NCI-H187 (cell line): ENCODE measurements at places on chromosomes 11 and 22.
A peak's percentile ranks its signal among the peaks of the same experiment; 100 is the strongest.

GRCh38 chr11:85822814-85823213 lies 11.9 kb upstream of the SYTL2 start:
- no peak for DNase-seq

DNA sequence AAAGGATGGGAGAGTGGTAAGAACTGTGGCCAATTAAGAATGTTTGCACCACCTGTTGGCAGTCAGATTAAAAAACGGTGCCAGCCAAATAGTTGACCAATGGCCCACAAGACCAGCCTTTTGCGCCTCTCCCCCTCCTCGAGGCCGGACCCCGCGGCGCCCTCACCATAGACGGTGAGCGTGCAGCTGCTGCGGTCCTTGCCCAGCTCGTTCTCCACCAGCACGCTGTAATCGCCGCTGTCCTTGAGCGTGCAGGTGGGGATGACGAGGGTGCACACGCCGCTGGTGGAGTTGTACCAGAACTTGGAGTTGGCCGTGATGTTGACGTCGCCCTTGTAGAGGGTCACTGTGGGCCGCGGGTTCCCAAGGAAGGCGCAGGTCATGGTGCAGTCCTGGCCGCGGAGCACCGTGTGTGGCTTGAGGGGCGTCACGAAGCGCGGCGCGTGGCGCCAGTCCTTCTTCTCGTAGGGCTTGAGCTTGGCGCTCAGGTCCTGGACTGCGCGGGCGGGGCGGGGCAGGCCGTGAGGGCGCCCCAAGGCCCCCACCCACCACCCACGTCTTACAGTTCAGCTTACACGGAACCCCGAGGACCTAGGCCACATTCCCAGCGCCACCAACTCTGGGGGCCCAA lies 7.2 kb downstream of the TMEM86A start:
- DNase-seq = no peak

GRCh38 chr11:87926250-87926970 lies 248.8 kb downstream of the RAB38 start:
- no peak for DNase-seq

GRCh38 chr11:92286709-92287108 lies 62.1 kb downstream of the FAT3 start:
- DNase-seq = no peak

DNA sequence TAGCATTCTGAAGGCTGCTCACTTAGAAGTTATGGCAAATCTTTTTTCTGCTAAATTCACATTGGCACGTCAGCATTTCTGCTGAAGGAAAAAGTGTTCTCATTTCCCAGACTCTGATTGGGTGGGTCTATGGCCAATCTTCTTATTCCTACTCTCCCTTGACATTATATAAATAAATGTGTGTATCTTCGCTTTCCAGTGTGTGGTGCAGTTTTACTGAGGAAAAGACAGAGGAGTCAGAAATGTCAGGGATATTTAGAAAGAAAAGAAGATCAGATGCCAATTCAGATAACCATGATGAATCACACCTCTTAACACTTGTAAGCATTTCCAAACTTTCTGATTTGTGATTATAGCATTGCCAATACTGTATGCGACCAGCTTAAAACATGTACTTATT lies 3.2 kb upstream of the BDNF start:
- DNase-seq = no peak

DNA sequence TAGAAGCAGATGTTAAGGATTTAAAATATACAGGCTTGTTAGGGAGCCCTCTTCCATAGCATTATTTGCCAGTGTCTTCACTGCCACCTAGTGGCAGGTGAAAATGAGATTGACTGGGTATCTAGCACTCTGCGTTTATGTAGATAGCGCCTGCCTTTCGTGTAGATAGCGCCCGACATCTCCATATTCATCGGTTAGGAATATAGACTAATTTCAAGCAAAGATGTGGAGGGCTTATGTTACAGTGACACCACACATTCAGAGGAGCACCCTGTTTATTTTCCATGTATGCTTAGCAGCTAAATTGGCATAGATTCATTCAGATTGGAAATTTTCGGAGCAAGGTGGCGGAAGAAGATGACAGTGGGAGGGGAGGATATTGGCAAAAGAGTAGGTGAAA lies 72.0 kb downstream of the SLC5A12 start:
- DNase-seq = peak; percentile 56

GRCh38 chr11:1296287-1296686 lies 13.1 kb downstream of the TOLLIP start:
- no peak for DNase-seq

DNA sequence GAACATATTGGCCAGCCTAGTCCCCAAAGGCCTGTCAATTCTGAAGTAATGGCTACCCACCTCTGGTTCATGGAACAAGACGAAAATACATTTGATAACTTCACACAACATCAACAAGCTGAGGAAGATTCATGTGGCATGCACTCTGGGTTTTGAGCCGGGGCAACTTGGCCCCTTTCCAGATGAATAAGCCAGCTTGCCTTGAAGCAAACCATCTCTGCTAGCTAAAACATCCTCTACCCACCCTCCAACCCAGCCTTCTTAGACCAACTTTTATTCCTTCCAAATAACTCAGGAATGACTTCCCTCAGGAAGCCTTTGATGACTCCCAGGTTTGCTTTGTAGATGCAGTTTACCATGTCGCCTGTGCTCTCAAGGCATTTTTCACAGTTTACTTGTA lies 94.4 kb downstream of the SLC1A2 start:
- DNase-seq = no peak

DNA sequence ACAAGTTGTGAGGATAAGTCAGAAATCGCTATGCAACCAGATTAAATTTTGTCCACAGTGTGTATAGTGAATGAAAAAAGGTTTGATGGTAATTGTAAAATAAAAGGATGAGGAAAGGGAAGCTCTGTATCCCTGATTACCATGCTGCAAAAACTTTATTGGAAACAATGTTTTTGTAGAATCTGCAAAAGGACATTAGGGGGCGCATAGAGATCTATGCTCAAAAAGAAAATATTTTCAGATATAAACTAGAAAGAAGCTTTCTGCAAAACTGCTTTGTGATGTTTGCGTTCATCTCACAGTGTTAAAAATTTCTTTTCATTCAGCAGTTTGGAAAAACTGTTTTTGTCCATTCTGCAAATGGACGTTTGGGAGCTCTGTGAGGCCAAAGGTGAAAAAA lies 390.5 kb downstream of the OR4C45 start:
- DNase-seq = no peak

- DNase-seq = no peak
These were observed 131.1 kb downstream of the LDLRAD3 start for GRCh38 chr11:36074941-36075431.

GRCh38 chr11:67392183-67392715 lies 463 bp downstream of the RAD9A start:
- DNase-seq = no peak

DNA sequence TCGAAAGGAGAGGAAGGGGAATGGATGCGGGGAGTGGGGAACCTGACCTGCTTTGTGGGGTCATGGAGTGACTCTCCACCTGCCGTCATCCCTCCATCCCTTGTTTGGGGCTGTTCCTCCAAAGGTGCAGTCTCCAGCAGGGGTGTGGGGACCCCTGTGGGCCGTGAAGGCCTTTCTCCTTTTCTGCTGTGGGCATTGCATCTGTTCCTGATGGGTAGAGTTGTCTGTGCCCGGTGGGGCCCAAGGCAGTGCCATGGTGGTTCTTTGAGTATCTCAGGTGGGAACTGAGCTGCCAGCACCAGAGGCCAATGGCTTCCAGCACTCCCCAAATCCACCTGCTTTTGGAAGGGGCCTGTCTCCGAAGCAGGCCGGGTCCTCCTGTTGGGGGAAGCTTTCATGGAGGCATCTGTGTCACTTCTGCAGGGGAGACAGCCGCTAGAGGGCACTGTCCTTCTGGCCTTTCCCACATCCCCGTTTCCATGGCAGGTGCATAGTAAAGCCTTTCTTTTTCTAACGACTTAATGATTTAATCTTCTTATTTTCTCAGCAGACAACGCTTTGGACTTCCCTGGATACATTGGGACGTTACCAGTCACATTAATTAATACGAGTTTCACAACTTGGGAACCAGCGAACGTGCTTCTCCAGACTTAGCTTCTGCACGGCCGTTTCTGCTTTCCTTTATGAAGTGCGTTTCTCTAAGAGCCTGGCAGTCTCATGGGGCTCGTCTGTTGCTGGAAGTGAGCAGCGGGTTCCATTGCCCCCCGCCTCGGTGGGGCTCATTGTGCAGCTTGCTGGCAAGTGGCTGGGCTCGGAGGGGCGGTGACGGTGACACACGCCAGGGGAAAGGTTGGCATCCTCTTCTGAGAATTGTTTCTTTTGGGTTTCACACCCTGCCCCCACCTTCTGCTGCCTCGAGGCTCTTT lies 57.1 kb downstream of the PARVB start:
- peak; percentile 46 for DNase-seq

DNA sequence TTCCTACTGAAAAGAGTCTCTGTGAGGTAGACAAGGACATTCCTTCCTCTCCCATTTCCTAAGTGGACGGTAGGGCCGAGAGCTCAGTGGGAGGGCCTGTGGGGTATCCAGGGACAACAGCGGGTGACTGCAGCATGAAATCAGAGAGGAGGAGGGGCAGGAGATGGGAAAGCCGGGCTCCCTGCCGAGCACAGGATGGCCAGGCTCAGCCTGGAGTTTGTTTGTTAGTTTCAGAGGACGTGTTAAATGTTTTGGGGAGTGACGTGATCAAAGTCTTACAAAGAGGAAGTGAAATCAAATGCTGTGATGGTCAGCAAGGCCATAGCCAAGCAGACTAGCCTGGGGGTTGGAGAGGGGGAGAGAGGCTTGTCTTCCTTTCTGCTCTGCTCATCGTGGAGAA lies 152.7 kb downstream of the ADAMTS15 start:
- DNase-seq = no peak

- DNase-seq = no peak
These were observed 38.2 kb downstream of the ATXN10 start for GRCh38 chr22:45709866-45710265.

GRCh38 chr11:134499990-134500389 lies 87.9 kb upstream of the B3GAT1 start:
- DNase-seq = no peak

DNA sequence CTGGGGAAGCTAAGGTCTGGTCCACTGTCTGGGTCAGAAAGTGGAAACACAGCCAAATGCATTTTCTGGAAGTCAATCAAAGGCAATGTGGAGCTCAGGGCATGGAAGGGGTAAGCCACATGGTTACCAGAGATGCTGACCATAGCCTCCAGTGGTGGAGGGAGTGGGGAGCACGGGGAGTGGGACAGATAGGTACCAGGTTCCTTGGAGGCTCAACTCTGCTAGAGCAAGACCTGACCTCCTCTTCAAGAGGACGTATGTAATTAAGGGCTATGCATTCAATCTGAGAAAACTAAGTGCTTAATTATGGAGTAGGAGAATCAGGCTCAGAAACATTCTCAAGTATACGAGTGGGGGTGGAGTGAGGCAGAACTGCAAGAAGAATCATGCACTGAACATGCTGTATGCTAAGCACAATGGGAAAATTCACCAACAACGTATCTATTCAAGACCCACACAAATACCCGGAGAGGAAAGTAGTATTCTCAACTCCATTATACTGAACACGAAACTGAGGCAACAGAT lies 65.2 kb upstream of the PHOX2A start:
- DNase-seq = no peak

- no peak for DNase-seq
These were observed 48.2 kb downstream of the NECTIN1 start for GRCh38 chr11:119680541-119681360.

DNA sequence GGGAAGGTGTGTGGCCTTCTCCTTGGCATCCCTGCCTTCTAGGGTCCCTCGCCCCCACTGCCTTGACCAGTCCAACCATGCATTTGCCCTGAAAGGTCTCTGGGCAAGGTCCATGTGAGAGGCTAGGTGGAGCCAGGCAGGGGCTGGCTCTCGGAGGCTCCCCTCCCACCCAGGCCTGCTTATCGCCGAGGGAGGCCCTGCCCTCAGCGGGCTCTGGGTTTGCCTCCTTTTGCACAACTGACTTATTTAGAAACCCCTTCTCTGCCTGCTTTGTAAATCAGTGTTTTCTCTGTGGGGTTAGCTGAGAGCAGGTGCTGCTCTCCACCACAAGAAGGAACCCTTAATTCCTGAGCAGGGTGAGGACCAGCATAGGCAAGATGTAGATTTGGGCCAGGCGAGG lies 47.7 kb downstream of the CD82 start:
- no peak for DNase-seq

DNA sequence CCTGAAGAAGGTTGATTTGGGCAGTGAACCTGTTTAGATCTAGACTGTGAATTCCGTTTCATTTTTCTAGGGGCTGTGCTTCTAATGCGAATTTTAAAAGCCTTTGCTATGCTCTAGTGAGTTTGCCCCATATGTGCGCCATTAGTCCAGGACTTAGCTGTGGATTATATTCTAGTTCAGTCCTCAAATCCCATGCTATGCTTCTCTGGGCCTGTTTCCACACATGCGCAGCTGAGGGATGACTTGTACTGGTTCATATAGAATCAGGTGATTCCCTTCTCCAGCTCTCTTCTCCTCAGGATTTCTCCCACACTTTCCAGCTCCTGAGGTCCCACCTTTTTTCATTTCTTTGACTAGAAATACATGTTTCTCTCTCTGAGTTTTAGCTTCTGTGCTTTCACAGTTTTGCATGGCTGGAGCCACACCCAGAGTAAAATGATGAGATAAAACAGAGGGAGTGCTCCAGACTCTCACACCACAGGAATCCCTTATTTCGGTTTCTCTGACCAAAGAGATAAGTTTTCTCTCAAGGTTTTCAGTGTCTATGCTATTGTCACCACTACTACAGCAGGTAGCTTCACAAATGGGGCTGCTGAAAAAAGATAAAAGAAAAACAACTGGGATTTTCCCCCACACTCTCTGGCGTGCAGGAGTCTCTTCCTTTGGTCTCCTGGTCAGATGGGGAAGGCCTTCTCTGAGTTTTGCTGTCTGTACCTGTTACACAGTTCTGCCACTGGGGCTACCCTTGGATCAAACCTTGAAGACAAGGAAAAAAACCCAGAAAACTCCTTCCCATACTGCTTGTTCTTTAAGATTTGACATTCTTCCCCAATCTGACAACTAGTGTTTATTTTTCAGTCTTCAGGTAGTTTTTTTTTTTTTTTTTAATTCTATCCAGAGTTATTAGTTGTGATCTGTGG lies 96.2 kb upstream of the TEAD1 start:
- DNase-seq = no peak

GRCh38 chr11:87007963-87008362 lies 29.8 kb upstream of the TMEM135 start:
- DNase-seq = no peak

GRCh38 chr11:64232182-64232966 lies 2.0 kb upstream of the VEGFB start:
- DNase-seq = no peak

GRCh38 chr11:47437746-47438418 lies 11.1 kb downstream of the RAPSN start:
- no peak for DNase-seq

DNA sequence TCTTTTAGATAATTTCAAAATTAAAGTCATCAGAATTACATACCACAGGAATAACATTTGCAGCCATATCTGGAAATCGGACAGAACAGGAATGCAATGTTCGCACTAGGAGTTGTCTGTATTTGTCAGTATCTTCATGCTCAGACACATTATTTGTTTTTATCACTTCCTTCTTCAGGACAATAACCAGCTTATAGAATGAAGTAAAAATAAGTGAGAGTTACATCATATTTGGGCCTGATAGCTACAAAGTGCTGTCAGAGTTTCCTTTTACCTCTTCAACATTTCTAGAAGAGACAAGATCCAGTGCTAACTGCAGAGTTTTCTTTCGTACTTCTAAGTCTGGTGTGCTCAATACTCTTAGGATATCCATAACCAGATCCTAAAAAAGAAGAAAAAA lies 18.9 kb downstream of the COPB1 start:
- DNase-seq = no peak

- no peak for DNase-seq
These were observed 492.7 kb upstream of the API5 start for GRCh38 chr11:42819126-42819525.
